NCI-H1092 (cell line): ENCODE measurements at places on chromosomes 12 and 14.

GRCh38 chr14:50122291-50122690 lies 5.9 kb upstream of the VCPKMT start:
- DNase-seq, result no peak

DNA sequence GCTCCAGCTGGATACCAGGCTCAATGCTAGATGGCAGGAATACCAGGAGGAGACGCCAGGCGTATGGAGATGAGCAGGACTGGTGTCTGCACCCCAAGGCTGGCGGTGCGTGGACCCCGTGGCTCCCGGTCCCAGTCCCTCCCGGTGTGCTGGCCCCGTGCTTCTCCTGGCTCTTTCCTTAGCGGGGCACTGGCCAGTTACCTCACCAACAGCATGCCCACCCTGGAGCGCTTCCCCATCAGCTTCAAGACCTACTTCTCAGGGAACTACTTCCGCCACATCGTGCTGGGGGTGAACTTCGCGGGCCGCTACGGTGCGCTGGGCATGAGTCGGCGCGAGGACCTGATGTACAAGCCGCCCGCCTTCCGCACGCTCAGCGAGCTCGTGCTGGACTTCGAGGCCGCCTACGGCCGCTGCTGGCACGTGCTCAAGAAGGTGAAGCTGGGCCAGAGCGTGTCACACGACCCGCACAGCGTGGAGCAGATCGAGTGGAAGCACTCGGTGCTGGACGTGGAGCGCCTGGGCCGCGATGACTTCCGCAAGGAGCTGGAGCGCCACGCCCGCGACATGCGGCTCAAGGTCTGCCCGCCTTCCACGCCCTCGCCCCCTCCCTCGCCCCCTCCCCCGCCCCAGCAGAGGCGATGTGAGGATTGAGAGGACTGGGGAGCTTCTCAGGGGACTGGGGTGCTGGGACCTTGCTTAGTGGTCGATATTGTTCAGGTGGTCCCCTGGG lies 14.6 kb downstream of the VASH1 start:
- DNase-seq, result no peak

DNA sequence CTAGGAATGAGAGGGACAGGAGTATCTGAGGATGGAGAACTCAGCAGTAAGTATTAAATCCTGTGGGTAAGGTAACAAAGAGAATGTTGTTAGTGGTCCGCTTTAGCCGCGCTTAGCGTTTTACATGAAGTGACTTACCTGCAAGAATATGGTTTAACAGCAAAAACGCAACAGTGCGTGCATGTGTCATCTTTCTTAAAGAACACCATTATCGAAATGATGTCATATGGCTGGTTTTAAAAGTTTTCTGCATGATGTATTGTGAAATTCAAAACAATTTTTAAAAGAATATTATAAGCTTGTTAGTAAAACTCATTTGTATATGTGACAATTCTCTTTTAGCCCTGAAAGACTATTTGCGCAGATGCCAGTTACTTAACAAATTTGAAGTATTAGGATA lies 1.7 kb downstream of the LEMD3 start:
- no peak for DNase-seq

- DNase-seq, result no peak
These were observed 89.3 kb upstream of the SLC38A4 start for GRCh38 chr12:46915082-46915481.

GRCh38 chr14:67332468-67332867 lies 27.1 kb downstream of the ATP6V1D start:
- DNase-seq, result no peak

GRCh38 chr12:131608740-131609690 lies 101.9 kb upstream of the SFSWAP start:
- peak; percentile 32 for DNase-seq

DNA sequence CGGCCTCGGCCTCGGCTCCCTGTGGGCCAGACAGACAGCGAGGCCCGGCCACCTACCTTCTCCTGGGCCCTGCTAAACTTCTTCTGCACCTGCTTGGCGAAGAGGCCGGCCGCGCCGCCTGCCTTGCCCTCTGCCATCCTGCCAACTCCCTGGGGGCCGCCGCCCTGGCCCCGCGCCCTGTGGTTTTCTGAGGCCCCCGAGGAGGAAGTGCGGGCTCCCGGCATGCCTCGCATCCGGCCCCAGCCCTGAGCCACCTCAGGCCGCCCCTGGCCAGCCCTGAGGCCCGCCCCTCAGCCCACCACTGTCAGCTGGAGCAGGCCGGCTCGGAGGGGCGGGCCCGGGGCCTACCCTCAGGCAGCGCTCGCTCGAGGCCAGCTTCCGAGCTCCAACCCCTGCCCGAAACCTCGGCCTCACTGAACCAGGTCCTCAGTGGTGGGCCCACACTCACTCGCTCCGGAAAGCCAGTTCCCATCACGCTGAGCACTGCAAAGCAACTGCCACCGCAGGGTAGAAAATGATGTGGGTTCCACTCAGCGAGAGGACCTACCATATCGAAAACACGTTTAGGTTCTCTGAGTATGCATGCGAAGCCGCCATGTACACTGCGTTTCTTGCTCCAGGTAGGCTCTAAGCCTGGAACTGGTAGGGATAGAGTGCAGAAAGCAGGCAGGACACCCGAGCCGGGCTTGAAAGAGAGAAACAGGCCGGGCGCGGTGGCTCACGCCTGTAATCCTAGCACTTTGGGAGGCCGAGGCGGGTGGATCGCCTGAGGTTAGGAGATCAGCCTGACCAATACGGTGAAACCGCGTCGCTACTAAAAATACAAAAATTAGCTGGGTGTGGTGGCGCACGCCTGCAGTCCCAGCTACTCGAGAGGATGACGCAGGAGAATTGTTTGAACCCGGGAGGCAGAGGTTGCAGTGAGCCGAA lies at the start of gene BIN2:
BIN2 (minus strand) TSS at position 209 of the 930 bp plus-strand sequence; CDS start at position 137, 72 bp downstream.
- no peak for DNase-seq

DNA sequence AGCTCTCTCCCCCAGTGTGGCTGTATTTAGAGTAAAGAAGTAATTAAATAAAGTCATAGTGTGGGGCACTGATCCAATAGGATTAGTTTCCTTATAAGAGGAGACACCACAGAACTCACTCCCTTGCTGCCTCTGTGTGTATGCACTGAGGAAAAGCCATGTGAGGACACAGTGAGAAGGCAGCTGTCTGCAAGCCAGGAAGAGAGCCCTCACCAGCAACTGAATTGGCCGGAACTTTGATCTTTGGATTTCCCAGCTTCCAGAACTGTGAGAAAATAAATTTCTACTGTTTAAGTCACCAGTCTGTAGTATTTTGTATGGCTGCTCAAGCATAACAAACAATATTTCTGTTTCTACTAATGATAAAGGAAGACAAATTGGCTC lies 368.7 kb upstream of the PRICKLE1 start:
- DNase-seq, result no peak

GRCh38 chr12:51371295-51371953 lies 19.8 kb downstream of the GALNT6 start:
- DNase-seq, result no peak

GRCh38 chr14:85363358-85363757 lies 166.6 kb upstream of the FLRT2 start:
- DNase-seq, result no peak

GRCh38 chr14:49962621-49963020 lies 69.7 kb downstream of the ARF6 start:
- no peak for DNase-seq

DNA sequence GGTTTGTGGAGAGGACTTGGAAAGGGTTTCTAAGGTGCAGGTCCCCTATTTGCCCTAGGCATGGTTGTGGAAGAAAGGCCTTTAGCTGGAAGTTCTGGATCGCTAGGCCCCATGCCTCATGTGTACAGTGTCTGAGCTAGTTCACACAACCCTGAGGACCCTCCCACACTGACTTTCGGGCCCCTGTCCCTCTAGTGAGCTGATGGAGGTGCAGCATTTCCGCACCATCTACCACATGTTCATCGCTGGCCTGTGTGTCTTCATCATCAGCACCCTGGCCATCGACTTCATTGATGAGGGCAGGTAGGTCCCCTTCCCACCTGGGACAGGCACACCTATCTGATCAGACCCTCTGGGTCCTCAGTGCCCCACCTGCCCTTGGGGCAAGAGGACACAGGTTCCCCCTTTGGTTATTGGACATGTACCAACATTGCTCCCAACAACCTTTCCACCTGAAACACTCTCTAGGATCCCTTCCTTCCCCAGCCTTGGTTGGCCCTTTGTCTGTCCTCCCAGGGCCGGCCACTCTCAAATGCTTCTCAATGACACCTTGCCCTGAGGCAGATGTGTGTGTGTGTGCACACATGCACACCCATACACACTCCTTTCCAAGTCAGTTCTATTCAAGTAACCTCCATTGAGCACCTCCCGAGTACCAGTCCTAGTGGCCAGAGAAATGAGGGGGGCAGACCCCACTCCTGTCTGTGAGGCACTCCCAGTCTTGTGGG lies 2.6 kb downstream of the SOAT2 start:
- no peak for DNase-seq

DNA sequence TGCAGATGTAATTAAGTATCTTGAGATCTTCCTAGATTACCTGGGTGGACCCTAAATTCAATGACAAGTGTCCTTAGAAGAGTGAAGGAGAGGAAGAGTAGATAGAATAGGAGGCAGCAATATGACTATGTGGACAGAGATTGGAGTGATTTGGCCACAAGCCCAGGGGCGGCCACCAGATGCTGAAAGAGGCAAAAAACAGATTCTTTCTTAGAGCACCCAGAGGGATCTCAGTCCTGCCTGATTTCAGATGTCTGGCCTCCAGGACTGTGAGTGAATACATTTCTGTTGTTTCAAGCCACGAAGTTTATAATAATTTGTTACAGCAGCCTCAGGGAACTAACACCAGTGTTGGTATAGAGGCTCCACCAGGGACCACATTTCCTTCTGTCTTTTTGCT lies 67.3 kb downstream of the DACT1 start:
- DNase-seq, result no peak

GRCh38 chr14:100201701-100202100 lies 37.2 kb upstream of the YY1 start:
- DNase-seq, result no peak

GRCh38 chr14:30533126-30533525 lies 25.8 kb upstream of the G2E3 start:
- DNase-seq, result no peak

DNA sequence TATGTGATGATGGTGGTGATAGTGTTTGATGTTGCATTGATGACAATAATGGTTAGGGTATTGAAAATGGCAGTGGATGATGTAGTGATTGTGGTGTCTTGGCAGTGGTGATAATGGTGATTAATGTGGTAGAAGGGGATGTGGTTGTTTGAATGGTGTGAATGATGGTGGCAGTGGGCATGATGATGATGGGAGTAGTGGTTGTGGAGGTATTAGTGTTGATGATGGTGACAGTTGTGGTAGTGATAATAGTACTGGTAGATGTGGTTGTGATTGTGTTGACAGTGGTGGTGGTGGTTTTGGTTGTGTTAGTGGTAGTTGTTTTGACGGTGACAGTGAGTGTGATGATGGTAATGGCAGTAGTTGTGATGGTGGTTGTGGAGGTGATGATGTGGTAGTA lies 1049.0 kb downstream of the VRK1 start:
- no peak for DNase-seq

DNA sequence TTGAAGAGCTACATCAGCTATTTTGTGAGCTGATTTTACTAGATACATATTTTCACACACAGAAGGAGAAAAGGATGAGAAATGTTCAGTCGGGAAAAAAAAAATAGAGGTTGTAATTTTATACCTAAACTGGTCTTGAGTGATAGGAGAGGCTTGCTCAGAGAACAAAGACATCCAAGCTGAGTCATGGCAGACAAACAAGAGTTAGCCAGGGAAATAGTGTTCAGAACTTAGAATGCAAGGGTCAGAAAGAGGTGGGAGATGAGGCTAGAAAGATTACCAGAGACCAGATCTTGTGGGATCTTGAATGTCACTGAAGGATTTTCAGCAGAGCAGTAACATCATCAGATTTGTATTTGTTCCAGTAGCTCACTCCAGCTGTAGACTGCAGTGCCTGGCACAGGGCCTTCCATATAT lies 121.9 kb upstream of the ATF1 start:
- no peak for DNase-seq

- DNase-seq, result no peak
These were observed 60.5 kb downstream of the BTG1 start for GRCh38 chr12:92085040-92085735.

DNA sequence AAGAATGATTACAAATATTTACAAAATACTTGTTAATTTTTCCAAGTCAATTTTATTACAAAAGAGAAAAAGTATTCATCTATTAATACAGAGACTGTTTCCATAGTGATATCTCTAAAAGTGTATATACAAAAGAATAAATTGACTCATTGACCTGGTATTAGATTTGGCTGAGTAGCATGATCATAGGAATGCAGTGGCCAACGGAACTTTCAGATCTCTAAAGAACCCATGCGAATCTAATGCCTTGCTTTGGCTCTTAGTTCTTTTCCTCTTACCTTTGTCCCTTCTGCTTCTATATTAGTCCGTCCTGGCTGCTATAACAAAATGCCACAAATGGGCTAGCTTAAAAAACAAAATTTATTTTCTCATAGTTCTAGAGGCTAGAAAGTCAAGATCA lies 717.8 kb downstream of the TMTC2 start:
- DNase-seq, result no peak

GRCh38 chr12:99959549-99960170 lies 25.1 kb downstream of the ANKS1B start:
- peak; percentile 32 for DNase-seq

GRCh38 chr14:69963966-69964365 lies 84.8 kb downstream of the SMOC1 start:
- no peak for DNase-seq

GRCh38 chr14:57822081-57822480 lies 43.8 kb downstream of the SLC35F4 start:
- no peak for DNase-seq

GRCh38 chr12:132430838-132431774 lies 58.8 kb upstream of the FBRSL1 start:
- no peak for DNase-seq

DNA sequence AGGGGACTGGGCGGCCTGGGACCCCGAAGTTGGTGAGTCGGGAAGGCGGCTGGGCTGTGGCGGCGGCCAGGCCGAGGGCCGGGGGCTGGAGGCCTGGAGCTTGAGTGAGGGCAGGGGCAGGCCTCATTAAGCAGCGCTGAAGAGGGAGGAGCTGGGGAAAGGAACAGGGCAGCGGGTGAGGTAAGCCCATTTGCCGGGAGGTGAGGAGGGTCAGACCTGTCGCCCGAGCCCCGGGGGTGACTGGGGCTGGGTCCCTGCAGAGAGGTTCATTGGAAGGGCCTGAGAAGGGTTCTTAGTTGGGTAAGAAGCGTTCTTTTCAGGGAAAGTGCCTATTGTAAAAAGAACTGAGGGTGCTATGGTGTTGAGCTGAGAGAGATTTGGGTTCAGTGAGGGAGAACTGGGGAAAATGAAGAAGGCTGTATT lies 441 bp downstream of the RAB5B start:
- no peak for DNase-seq

DNA sequence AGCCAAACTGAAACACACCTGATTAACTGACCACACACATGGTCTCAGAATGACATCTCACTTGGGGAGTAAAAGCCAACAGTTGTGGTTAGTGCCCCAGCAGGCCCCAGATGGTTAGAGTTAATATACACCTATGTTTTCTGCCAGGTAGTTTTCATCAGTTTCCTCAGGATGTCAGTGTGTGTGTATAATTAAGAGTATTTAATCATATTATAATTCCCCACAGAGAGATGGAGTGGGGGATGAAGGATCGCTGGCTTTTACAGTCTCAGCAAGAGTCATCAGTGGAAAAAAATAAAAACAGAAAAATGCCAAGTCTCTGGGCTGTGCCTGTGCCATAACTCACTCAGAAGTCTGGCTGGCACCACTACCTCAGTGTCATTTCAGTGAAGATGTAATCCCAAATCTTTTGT lies 412.5 kb downstream of the ZFP36L1 start:
- no peak for DNase-seq

- DNase-seq, result no peak
These were observed 20.8 kb downstream of the RAB35 start for GRCh38 chr12:120095736-120096135.
